ENCODE measurements at places on chromosomes 12 and 14.
A peak's percentile ranks its signal among the peaks of the same experiment; 100 is the strongest.

DNA sequence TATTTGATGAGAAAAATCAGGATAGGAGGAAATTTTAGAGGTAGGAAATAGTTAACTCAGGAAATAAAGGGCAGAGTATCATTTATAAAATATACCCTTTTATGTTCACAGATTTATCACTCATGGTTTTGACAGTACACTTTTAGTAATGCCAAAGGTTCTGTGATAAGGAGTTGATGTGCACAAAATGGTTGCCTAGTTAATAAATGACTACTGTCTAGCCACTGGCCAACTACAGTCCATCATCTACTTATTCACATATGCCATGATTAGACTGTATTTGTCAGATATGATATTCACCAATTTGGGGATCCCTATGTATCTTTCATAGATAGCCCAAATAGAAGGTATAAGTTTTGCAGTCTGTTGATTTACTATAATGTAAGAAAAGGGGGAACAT, 19.2 kb upstream of the GXYLT1 start:
- no peak for DNase-seq

- DNase-seq, result peak; percentile 74
Observed at GRCh38 chr12:115337693-115338543, 653.9 kb upstream of the TBX3 start.

- no peak for DNase-seq
Observed at GRCh38 chr12:46723629-46724419, 102.0 kb downstream of the SLC38A4 start.

DNA sequence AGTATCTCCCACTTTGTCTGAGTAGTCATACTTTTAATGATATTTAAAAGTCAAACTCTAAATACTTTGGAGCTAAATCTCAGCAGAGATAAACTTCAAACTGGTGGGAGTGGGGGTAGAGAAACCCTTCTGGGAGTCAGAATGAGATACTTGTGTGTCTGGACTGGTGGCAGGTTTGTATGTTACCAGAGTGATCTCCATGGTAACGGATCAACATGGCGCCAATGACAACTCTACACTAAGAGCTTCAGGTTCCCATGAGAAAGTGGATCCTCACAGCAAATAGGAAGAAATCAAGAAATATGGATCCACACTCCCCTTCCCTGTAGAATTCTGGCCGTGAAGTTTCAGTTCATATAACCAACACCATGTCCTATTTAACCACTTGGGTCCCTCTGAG, 121.9 kb downstream of the ETV6 start:
- DNase-seq, result no peak

GRCh38 chr14:86604561-86604960, 1074.6 kb downstream of the FLRT2 start:
- DNase-seq, result no peak

DNA sequence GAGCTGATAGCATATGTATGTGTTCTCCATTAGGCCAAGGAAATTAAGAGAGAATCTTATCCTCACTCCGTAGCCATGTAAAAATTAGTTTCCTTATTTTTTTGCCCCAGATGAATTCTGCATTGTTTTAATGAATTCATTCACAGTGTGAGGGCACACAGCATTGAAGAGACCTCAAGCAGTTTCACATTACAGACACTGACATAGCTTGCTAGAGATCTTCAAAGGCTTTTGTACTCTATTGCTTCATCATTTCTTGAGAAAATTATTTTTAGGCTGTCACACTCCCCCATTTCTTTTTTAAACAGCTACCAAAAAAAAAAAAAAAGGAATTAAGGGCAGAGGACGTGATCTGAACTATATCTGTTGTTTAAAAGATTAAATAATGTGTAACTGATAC, 251.1 kb downstream of the BCAT1 start:
- DNase-seq, result no peak

DNA sequence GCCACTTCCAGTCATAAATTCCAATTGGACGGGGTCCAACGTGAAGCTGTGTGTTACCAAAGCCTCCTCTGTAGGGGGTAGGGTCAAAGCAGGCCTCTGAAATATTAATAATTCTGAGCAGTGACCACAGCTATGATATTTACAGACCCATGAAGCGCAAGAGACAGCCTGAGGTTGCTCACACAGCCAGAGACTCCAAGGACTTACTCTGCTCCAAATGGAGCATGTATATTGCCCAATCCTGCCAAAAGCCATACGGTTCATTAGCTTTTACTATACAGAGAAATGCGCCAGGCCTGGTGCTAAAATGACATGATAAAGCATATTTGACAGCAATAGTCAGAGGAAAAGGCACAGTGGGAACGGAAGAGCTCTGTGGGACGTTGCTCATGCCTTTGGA, 151.3 kb downstream of the PAH start:
- no peak for DNase-seq

GRCh38 chr14:66120402-66120801, 365.8 kb upstream of the CCDC196 start:
- no peak for DNase-seq

DNA sequence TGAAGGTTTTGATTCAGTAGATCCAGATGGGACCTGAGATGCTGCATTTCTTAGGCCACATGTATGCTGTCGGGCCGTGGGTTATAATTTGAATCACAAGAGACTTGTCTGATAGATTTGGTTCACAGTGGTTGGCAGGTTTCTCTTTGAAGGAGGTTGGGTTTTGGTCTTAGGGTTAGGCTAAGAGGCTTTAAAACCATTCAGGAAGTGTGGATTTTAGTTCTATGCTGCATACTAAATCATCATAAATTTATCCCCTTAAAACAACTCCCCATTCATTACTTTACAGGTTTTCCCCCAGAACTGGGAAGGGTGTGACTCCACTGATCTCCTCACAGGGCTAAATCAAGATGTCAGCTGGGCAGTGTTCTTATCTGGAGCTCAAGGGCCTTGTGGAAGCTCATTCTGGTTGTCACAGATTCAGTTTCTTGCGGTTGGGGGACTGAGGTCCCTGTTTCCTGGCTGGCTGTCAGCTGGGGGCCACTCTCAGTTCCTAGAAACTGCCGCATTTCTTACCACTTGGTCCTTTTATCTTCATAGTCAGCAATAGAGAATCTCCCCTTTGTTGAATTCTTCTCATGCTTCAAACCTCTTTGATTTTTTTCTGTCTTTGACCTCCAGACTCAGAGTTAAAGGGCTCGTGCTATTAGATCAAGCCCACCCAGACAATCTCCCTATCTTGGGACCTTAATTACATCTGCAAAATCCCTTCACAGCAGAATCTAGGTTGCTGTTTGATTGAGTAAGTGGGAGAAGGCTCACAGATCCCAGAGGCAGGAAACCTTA, 20.6 kb upstream of the PCNX1 start:
- DNase-seq, result no peak

DNA sequence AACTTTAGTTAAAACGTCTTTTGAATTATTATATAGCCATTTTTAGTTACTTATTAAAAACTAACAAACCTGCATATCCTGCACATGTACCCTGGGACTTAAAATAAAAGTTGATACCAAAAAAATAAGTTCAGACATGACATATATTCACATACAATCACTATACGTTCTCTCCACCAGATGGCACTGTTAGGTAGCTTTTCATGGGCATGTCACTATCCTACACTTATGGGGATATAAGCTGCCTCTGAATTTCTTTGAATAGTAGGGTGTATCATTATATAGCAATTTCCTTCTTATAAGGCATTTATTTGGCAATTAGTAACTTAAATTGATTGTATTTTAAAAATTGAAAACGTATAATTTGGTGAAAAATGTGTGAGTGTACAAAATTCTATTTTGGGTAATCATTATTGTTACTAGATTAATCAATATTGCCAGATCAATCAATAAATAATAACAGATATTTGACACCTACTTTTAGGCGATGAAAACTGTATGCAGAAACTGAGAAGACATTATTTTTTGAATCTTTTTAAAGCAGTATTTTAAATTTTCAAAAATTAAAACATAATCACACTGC, 31.8 kb upstream of the OR10A7 start:
- peak; percentile 70 for DNase-seq

GRCh38 chr12:25348593-25348895, 97.8 kb upstream of the KRAS start:
- no peak for DNase-seq

- no peak for DNase-seq
Observed at GRCh38 chr14:77598366-77599070, 17.9 kb downstream of the SPTLC2 start.

GRCh38 chr12:2539938-2540337, 254.8 kb upstream of the FKBP4 start:
- no peak for DNase-seq

- DNase-seq, result no peak
Observed at GRCh38 chr12:26406813-26407212, 211.4 kb downstream of the SSPN start.

GRCh38 chr14:91509083-91509877, 830 bp downstream of the PPP4R3A start:
- no peak for DNase-seq

- peak; percentile 44 for DNase-seq
Observed at GRCh38 chr14:52802597-52802996, 11.2 kb upstream of the GNPNAT1 start.

DNA sequence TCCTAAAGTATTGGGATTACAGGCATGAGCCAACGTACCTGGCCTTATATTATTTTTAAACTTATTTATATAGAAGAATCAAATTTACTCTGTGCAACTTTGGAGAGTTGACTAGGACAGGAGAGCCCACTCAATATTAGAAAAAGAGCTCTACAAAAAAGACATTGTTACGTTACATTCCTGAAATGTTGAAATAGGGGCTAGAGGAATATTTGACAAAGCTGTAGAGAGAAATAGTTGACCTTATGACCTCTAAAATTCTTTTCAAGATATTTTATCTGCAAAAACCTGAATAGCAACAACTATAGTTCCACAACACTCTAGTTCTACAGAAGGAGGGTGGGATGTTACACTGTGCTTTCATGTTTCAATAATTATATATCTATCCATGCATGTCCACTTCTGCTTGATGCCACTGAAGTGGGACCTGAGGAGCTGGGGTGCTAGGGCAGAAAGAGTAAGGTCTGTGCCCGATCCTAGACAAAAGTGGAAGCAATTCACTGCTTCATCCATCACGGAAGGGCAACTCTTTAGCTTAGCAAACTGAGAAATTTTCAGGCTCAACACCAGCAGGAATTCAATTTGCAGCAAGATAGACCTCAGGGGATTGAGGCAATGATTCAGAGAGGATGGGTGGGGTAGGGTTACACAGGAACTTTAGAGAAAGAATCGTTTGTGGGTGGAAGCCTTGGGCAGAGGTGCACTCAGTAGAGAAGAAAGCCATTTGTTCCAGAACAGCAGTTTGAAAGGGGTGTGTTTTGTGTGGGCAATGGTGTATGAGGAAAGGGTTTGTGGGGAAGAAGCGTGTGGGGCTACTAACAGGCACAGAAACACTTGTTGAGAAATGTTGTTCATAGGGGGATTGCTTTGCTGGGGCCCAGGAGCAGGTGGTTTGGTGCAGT, 16.0 kb upstream of the RNASE10 start:
- DNase-seq, result no peak

DNA sequence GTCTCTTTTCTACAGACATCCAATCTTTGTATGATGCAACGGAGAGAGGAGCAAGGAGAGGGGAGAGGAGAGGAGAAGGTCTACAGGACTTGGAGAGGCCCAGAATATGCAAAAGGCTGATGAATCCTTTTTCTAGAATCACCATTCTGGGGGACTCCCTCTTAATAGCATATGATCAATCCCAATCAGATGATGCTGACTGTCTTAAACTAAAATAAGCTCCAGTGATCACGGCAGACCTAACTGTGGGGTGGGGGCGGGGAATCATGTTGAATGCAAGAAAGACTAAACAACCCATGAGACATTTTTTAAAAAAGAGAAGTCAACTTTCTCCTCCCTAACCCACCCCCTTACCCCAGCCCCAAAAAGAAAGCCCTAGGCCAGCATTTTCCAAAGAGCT, 33.4 kb downstream of the BTBD7 start:
- no peak for DNase-seq

- DNase-seq, result no peak
Observed at GRCh38 chr14:31388687-31389413, 31.5 kb downstream of the HEATR5A start.

DNA sequence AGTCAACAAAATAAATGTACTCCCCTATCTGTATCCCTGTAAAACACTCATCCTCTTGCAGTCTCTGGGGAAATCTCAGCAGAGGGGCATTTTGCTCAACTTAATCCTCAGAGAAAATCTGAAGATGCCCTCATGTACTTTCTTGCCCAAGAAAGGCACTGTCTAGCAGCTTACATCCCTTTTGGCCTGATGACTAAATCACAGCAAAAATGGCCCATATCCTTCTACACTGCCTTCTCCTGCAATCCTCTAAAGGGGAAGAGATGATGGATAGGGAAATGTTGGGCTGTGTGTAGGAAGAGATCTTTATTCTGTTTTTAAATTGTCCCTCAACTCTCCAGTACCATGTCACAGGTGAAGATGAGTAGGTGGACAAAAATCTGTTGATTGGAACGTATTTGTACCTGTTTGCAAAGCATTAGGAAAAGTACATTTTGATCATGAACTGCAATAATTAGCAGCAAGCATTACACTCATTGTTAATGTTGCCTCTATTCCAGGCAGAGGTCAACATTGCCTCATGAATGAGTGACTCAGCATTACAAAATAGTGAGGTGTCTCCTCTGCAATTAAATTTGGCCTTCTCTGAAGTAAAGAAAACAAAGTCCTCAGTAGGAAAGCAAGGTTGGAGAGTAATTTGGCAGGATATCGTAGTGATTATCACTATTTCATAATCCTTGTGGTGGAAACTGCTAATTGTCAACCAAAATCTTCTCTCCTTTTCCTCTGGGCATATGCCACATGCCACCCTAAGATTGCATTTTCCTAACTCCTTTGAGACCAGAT, 172.4 kb upstream of the CAND1 start:
- DNase-seq, result peak; percentile 6

DNA sequence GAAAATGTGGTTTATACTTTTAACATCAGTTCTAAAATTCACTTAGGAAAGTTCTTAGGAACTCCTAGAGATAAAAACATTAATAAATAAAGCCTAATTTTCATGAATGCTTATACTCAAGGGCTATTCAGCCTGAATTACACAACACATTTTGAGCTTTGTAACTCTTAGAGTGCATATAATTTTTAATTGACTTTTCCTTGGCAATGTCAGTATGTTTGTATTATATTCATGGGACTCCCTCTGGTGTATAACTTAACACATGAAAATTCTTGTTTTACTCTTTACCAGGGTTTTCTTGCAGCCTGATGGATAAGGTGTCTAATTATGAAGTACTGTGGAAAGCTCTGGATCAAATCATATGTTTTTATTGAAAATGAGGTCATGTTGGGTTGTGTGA, 150.6 kb upstream of the HMGA2 start:
- DNase-seq, result no peak

- no peak for DNase-seq
Observed at GRCh38 chr12:63895841-63896240, 51.3 kb downstream of the SRGAP1 start.

- no peak for DNase-seq
Observed at GRCh38 chr14:50806241-50806933, 24.6 kb downstream of the NIN start.
